Progenitor cell of endocrine pancreas (in vitro differentiated cells): ENCODE measurements at places on chromosomes 16 and 17. TPM values are rescaled to one million over a fixed set of nuclear protein-coding genes. Genes with fewer than 3 reads are reported as not detected.

Gene RHBDL1
- 5.0 and 5.2 TPM in 2 replicates for total RNA-seq

DNA sequence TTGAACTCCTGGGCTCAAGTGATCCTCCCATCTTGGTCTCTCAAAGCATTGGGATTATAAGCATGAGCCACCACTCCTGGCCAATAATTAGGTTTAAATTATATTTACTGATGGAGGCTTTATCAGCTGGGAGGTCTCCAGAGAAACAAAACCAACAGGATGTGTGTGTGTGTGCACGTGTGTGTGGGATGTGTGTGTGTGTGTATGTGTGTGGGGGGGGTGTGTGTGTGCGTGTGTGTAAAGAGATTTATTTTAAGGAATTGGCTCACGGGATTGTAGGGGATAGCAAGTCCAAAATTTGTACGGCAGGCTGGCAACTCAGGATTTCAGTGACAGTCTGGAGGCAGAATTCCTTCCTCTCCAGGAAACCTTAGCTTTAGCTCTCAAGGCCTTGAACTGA, 4.6 kb downstream of the MMP25 start:
- peaks cover 11% of the 10 kb centered on the region for H3K36me3 ChIP-seq
- no peak overlapping the region for H3K27ac ChIP-seq
- H3K4me1 ChIP-seq: peaks cover 7% of the 10 kb centered on the region
- DNase-seq: no peak
- peaks cover 49% of the 10 kb centered on the region for H3K27me3 ChIP-seq

DNA sequence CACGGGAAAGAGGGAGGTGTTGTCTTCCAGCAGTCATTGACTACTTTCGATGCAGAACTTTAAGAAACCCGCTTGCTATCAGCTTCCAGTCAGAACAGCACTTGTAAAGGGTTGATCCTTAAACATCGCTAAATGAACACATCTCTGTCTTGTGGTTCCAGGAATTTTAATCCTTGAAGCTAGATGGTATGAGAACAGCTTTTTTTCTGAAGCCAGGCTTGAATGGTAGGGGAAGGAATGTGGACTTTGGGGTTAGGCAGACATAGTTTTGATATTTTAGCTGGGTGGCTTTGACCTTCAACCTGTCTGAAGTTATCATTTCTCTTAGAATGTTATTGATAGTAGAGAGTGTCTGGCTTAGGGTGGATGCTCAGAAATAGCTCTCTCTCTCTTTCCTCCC, 81.1 kb downstream of the RGS9 start:
- DNase-seq: no peak
- no peaks in the 10 kb centered on the region for H3K4me1 ChIP-seq
- H3K27me3 ChIP-seq: peaks cover 18% of the 10 kb centered on the region
- H3K36me3 ChIP-seq: no peaks in the 10 kb centered on the region
- no peak overlapping the region for H3K4me3 ChIP-seq

DNA sequence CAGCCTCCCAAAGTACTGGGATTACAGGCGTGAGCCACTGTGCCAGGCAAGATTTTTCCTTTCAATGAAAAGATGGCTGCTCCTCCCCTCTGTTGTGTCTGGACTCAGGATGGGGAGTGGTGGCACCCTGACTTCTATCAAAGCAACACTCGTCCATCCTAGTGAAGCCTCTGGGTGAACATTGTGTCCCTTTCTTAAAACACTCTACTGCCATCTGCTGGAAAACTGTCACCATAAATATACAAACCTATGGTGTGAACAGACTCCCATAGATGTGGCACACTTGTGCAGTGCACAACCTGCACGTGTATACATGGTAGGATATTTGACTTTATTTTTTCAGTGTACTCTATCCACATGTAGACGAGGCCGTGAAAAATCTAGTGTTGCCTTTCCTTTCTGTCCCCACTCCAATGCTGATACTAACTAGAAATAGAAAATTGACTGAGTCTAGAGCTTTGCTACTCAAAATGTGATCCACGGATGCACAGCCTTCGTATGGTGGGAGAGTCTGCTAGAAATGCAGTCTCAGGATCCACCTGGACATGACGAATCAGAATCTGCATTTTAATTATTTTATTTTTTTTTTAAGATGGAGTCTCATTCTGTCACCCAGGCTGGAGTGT, 55.9 kb upstream of the PLCG2 start:
- H3K4me3 ChIP-seq: no peak overlapping the region
- no peak for DNase-seq
- H3K36me3 ChIP-seq: no peaks in the 10 kb centered on the region
- no peak overlapping the region for H3K27ac ChIP-seq
- peaks cover 10% of the 10 kb centered on the region for H3K27me3 ChIP-seq

DNA sequence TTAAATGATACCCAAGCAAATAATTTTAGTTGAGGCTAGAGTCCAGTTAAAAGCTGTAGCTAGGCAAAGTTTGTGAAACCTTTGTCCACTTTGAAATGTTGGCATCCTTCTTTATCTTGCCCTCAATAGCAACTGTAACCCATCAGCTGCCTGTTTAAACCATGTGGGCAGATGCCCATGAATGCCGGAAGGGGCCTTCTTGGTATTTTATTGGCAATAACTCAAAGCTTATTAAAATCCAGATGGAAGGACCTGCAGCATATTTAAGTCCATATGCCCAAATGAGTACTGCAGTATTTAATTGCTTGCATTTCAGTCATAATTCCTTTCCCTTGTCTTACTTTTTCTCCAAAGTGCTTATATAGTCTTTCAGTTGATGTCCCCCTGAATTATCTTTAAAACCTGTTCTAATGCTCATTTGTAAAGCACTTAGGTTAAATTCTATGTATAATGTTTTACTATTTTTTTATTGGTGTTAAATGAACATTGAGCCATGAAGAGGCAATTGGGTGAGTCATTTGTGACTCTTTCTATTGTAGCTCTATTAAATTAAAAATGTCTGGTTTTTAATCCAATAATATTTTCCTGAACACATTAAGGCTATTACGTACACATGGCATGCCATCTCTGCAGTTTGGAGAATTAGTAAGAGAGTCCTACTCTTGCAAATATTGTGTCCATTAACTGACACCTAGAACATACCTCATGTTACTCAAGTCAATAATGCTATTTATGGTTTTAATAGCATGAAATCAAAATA, 225.3 kb downstream of the KCNJ2 start:
- H3K4me3 ChIP-seq: no peak overlapping the region
- no peak for DNase-seq
- no peak overlapping the region for H3K27ac ChIP-seq

DNA sequence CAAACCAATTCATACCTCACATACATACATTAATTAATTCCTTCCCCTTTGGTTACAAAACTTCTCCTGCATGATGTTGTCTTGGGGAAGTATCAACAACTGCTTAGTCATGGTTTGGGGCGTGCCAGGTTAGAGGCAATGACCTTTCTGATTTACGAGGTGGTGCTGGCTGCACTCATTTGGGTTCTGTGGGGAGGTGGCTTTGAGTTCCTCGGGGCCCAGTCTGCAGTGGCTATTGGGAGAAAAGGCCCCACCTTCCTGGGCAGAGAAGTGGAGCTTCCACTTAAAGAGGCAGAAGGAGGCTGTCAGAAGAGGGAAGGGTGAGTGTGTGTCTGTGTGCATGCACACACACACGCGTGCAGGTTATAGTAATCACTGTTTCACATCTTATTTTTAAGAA, 10.2 kb upstream of the ETV4 start:
- H3K27ac ChIP-seq: peak overlapping the region; percentile 79
- peaks cover 40% of the 10 kb centered on the region for H3K4me1 ChIP-seq
- no peak overlapping the region for H3K4me3 ChIP-seq
- H3K27me3 ChIP-seq: peaks cover 6% of the 10 kb centered on the region
- DNase-seq: no peak

DNA sequence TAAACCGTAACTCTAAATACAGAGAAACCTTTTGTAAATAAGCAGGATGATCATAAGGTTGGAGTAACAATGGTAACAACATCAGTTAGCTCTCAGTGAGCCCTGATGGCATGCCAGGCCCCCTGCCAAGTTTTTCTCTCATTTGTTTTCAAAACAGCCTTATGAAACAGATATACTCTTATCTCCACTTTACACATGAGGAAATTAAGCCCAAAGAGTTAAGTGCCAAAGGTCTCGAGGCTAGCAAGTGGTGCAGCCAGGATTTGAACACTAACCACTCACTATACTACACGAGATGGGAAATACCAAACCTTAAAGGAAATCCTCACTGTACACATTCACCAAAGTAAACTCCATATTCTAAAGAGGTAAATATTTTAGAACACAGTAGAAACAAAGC, 15.0 kb downstream of the USP31 start:
- peaks cover 13% of the 10 kb centered on the region for H3K4me1 ChIP-seq
- no peak overlapping the region for H3K27ac ChIP-seq
- no peak for DNase-seq
- peaks cover 2% of the 10 kb centered on the region for H3K36me3 ChIP-seq
- H3K4me3 ChIP-seq: no peak overlapping the region

- DNase-seq: no peak
- H3K4me3 ChIP-seq: no peak overlapping the region
- peak overlapping the region; percentile 54 for H3K27ac ChIP-seq
These were observed 403 bp upstream of the KRTAP3-1 start for GRCh38 chr17:41009301-41009760.
